Choroid plexus epithelial cell (primary cell): ENCODE measurements at places on chromosomes 5 and 9.

GRCh38 chr5:79130781-79131180 is 19.2 kb downstream of the BHMT start:
- no peak for DNase-seq

- DNase-seq, result no peak
Observed at GRCh38 chr9:136231478-136232297, 13.9 kb downstream of the QSOX2 start.

DNA sequence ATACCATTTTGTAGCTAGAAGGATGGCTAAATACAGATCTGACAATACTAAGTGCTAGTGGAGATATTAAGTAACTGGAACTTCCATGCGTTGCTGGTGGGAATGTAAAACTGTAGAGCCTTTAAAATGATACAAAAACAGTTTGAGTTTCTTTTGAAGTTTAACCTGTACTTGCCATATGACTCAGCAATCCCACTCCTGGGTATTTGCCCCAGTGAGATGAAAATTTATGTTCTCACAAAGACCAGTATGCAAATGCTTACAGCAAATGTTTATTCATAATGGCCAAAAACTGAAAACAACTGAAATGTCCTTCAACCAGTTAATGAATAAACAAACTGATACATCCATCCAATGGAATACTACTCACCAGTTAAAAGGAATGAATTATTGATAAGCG is 137.3 kb downstream of the SLC12A2 start:
- DNase-seq, result no peak

- DNase-seq, result no peak
Observed at GRCh38 chr5:175383350-175383749, 60.6 kb downstream of the DRD1 start.
